ENCODE measurements at places on chromosomes 4 and X. TPM values are rescaled to one million over a fixed set of nuclear protein-coding genes. Genes with fewer than 3 reads are reported as not detected.

- no peak for DNase-seq
Observed at GRCh38 chr4:94436512-94436911, 15.2 kb upstream of the PDLIM5 start.

- DNase-seq = no peak
Observed at GRCh38 chr4:10811991-10812390, 127.4 kb upstream of the CLNK start.

GRCh38 chr4:111650146-111650545 is 495.1 kb upstream of the FAM241A start:
- DNase-seq = no peak

DNA sequence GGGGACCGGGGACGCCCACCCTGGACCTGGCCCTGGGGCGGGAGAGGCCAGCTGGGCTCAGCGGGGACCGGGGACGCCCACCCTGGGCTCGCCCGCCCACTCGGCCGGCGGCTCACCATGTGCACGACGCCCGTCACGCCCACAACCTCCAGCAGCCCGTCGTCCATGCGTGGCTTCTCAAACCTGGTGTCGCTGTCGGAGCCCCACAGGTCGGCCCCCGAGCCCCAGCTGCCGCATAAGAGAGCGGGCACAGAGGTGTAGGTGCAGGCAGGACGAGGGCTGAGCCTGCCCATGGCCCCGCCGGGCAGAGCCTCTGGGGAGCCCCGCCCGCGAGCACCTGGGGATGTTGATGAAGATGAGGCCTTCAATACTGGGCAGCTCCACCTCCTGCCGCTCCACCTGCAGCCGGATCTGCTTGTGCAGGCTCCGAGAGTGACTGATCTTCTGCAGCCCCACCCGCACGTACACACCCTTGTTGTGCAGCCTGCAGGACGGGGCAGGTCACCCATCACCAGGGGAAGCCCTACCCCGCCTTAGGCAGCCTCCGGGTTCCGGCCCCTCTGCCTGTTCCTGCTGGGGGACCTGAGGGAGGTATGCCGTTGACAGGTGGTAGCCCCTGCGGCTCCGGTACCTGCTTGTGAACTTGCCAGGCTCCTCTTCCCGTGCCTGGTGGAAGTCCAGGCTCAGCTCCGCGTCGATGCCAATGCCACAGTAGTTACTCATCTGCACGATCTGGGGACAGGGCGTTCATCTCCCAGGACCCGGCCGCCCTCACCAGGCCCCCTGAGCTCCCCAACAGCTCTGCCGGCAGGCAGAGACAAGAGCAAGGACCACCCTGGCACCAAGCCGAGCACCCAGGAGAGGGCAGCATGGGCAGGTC is 11.8 kb downstream of the DGKQ start:
- DNase-seq = peak; percentile 76

DNA sequence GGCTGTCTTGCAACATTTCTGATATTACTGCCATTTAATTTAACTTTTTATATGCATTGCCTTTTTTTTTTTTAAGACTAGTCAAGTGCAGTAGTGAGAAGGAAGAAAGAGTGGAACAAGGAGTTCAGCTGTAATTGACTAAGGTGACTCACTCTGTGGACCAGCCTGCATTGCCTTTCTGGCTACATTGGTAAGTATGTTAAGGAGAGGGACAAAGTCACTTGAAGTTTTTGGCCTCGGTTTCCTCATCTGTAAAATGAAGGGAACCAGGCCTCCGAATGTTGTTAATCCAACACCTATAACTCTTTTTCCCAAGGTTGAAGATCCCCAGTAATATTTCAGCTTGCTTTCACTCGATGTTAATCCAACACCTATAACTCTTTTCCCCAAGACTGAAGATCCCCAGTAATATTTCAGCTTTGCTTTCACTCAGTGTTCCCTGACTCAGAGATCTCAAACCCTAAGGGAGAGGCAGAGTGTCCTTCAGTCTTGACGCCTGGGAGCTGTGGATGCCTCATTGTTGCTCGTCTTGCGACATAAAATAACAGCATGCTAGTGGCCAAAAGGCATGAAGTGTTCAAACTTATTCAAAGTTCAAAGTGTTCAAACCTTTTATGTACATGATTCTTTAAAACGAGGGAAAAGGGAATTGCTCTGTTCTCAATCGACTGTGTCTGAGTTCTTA is 102.0 kb downstream of the SORBS2 start:
- no peak for DNase-seq

DNA sequence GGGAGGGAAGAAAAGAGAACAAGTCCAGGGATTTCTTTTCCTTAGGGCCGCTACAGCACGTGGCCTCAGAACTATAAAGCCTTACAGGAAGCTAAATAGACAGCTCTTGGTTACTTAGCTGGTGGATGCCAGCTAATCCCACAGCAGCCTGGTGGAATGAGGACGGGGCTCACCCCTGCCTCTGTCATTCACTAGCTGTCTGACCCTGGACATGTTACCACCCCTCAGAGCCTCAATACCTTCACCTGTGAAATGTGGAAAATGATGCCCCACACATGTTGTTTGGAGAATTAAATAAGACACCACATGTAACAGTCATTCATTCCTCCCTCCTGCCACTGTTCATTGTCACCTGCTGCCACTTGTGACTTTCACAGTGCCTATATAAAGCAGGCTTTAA is 15.7 kb downstream of the CCKAR start:
- DNase-seq = no peak

GRCh38 chrX:10028283-10029104 is 61.3 kb downstream of the CLDN34 start:
- DNase-seq = no peak

- DNase-seq = no peak
Observed at GRCh38 chr4:126113058-126113457, 798.3 kb downstream of the FAT4 start.

- no peak for DNase-seq
Observed at GRCh38 chr4:163495900-163496299, 1.4 kb downstream of the TMA16 start.

DNA sequence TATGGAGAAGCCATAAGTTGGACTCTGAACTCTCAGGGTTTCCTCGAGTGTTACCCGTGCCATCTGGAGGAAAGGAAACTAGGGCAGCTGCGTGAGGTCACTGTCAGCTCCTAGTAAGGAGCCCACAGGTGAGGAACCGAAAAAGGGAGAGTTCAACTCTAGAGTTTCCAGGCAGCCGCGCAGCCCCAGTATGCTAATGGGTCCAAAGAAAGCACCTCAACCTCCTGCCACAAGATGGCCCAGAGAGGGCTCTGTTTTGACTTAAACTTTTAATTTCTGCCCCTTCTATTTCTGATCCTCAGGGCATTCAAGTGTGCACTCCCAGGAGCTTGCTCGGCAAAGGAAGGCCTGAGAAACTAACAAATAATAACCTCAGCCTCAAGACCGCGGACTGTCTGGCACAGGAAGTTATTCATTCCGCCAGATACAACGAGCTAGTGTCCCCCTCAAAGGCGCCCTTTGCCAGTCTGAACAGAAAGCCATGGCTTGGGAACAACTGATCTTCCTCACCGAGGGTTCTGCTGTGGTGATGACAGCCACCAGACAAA is 13.9 kb downstream of the SCARB2 start:
- DNase-seq = peak; percentile 70

- peak; percentile 74 for DNase-seq
Observed at GRCh38 chr4:38075370-38076152, 115.4 kb downstream of the PTTG2 start.

GRCh38 chrX:20378233-20378920 is 111.7 kb upstream of the RPS6KA3 start:
- peak; percentile 68 for DNase-seq

GRCh38 chr4:141376769-141377168 is 156.1 kb downstream of the ZNF330 start:
- DNase-seq = no peak

DNA sequence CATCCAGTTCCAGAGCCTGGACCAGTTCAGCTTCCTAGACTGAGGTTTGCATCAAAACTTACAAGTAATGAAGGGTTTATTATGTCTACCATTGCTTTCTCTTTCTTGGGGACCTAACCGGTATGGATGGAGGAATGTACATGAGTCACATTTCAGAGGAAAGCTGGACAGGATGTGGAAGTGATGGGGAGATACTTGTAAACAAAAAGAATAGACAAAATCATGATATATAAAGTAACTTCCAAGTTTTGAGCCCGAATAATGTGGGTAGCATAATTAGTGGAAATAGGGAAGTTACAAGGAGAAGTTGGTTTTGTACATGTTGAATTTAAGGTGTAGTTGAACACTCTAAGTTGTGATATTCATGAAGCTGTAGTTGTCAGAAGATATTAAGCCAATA is 15.0 kb downstream of the FNIP2 start:
- no peak for DNase-seq

DNA sequence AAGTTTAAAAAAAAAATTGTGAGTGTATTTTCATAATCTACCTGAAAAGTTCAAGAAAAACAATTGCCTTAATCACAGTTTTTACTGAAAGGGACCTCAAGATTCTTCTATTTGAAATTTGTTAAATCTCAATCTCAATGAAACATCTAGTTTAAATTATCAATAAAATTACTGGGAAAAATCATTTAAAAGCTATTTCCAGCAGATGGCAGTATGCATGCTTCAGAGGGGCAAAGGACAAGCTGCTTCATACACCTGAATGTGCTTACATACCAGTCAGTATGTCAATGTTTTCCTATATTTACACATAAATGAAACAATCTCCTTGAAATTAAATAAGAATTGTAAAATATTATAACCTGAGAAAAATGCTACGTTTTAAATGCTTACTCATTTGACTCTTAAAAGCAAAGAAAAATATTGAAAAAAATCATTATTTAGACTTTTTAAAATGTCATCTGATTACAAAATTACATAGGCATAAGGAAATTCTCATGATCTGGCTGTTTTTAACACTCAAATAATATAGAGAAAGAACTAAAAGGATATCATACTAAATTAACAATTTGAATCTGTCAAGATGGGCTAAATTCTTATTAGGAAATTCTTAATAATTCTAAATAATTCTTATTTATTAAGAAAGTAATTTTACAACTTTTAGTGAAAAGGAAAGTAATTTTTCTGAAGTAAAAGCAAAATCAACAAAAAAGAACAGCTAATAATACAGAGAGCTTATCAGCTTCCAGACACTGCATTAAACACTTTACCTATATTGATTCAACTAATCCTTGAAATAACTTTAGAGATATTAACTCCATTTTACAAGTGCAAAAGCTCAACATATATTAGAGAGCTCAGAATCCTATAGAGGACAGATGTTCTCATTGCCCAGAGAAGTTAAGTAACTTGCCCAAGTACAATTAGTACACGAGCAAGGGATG is 242.1 kb downstream of the ADAMTS3 start:
- no peak for DNase-seq

GRCh38 chr4:87041141-87041540 is 106.3 kb downstream of the AFF1 start:
- DNase-seq = no peak

DNA sequence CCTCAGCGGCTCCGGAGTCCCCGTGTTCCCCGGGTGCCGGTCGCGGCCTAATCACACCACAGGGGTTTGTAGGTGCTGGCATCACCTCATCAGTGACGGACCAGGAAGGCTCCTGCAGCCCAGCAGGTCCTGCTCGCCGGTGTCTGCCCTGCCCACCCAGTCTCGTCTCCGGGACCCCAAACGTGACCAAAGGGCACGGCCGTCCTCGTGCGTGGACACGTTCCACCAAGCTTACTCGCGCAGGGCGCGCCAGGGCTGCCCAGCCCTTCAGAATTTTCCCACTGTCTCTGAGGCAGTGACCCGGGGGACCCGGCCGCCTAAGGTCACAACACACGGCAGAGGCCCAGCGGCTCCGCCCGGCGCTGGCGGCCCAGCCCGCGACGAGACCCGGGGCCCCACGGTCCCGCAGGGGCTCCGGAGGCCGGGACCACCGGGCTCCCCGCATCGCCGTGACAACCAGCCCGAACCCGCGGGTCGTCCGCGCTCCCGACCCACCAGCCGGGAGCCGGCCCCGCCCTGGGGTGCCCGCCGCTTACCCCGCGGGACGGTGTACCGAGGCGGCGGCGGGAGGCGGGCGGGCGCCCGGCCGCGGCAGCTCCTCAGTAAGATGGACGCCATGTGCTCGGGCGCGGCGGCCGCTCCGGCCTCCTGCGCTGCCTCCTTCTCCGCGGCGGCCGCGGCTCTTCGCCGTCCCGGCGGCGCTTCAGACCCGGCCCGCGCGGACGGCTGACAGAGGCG is 454 bp downstream of the LETM1 start:
- DNase-seq = peak; percentile 74

GRCh38 chr4:41361794-41362526 is 105.2 kb downstream of the UCHL1 start:
- peak; percentile 12 for DNase-seq

DNA sequence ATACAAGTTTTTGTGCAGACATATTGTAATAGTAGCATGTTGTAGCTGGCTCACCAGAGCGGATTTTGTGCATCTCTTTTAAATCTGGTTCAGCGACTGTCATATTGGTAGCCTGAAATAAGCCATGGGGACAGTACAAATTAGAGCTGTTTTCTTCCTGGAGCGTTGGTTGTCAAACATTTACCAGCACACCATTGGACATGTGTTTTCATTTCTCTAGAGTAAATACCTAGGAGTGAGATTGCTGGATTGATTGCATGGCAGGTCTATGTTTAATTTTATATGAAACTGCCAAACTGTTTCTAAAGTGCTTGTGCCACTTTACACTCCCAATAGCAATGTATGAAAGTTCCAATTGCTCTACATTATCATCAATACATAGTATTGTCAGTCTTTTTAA is 2.6 kb upstream of the ARAF start:
- no peak for DNase-seq

- peak; percentile 52 for DNase-seq
Observed at GRCh38 chrX:53287493-53288138, 6.2 kb upstream of the IQSEC2 start.

DNA sequence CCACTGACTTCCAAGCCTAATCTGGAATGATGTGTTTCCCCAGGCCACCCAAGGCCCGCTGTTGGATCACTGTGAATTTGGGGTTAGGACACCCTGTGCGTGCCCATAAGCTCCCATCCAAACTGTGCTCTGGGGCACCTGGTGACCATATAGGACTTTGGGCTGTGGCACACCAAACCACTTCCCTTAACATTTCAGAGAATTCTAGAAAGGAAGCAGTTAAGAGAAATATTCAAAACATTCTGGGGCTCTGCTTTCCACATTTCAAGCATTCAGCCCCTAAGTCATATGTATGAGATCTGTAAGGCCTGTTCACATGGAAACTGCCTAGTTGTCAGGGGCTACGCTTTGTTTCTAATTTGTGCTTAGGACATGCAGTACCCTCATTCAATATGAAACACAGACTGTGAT is 14.4 kb downstream of the VGLL1 start:
- DNase-seq = no peak

DNA sequence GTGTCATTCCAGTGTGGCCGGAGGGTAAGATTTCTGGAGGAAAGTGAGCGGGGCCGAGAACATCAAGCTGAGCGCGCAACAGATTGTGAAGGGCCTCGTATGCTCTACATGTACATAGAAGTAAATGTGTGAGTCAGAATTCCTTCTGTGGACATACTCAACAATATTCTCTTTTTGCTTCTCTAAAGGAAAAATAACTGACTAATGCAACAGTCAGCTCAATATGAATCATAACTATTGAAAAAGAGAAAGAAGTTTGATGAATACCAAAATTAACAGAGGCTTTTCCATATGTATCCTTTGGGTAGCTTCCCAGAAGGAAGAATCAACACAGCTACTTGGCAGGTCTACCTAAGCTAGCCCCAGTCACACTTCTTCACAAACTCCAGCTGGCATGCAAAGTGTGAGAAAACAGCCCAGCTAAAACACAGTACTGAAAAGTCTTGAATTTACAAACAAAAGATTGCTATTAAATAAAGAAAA is 87.5 kb upstream of the ZFP42 start:
- DNase-seq = no peak

The TMEM150C gene
- total RNA-seq = 1.6 TPM

The ARR3 gene
- total RNA-seq = 0.60 TPM

The MRPL1 gene
- 28.3 TPM for total RNA-seq

The F8A3 gene
- 0.49 TPM for total RNA-seq

The PPBP gene
- not detected for total RNA-seq

The AR gene
- 4.6 TPM for total RNA-seq

The HEPH gene
- total RNA-seq = 187 TPM

The TCEAL2 gene
- 1.2 TPM for total RNA-seq

Measured in mucosa of descending colon (tissue), 3 donors.